DMS79 (cell line): ENCODE measurements at places on chromosomes 11 and 22.
A peak's percentile ranks its signal among the peaks of the same experiment; 100 is the strongest.

DNA sequence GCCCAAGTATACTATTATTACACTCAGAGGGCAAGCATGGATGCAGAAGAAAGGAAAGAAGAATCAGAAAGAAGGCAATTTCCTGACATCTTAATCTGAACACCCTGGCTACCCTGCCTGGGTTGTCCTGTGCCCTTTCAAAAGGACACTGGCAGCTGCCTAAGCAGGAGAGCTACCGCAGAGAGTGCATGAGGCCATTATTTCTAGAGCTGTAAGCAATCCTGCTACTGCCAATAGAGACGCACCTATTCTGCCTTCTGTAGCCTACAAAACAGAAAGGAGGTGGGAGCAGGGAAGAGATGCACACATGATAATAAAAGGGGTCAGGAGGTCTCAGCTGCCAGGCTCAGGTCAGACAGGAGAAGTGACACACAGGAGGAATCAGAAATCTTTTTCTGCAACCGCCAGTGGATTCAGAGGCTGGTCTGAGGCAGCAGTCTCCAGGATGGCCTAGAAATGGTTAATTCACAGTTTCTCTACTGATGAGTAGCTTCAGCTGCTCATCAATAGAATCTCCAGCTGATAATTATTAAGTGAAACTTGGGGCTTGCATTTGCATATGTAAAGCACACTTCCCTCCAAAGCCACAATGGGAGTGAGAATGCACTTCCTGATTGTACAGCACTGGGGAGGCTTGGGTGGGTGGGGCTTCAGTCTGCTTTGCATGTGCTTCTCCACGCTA is 253.9 kb downstream of the LARGE1 start:
- no peak for DNase-seq

- DNase-seq = no peak
Observed at GRCh38 chr22:38448945-38449745, 5.9 kb downstream of the KCNJ4 start.

GRCh38 chr11:134277183-134278001 is 1.2 kb downstream of the GLB1L3 start:
- DNase-seq = no peak

DNA sequence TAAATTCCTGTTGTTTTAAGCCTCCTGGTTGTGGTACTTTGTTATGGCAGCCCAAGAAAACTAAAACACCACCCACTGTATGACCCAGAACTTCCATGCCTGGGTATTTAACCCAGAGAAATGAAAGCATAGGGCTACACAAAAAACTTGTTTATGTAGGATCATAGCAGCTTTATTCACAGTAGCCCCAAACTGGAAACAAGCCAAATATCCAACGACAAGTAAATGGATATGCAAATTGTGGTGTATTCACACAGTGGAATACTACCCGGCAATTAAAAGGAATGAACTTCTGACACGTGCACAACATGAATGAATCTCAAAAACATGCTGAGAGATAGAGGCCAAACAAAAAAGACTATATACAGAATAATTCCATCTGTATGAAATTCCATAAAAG is 62.2 kb upstream of the NAV2 start:
- DNase-seq = no peak

GRCh38 chr22:49206281-49206680 is 621.4 kb downstream of the BRD1 start:
- DNase-seq = no peak

GRCh38 chr11:10122326-10123197 is 171.5 kb downstream of the SBF2 start:
- no peak for DNase-seq

GRCh38 chr11:20235164-20235563 is 74.9 kb upstream of the DBX1 start:
- DNase-seq = peak; percentile 42

DNA sequence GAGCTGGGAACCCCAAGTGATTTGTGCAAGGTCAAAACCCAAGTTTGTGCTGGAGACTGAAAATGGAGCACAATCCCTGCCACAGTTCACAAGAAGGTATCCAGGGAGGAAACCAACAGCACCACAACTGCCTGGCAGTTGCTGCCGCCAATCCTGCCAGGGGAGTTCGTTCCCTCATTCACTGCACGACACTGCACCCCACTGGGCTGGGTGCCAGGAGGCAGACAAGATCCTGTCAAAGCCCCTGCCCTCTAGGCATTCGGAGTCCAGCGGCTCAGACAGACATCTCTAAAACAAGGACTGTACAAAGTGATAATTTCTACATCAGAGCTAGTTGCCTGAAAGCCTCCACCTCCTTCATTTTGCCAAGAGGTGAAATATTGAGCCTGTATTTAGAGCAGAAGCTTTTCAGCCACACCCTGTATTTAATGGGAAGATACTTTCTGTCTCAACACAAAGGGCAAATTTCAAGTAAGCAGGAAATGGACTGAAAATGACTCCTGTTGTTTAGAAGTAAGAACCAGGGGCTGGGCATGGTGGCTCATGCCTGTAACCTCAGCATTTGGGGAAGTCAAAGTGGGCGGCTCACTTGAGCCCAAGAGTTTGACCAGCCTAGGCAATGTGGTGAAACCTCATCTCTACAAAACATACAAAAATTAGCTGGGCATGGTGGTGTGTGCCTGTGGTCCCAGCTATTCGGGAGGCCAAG is 277.4 kb upstream of the NARS2 start:
- no peak for DNase-seq

DNA sequence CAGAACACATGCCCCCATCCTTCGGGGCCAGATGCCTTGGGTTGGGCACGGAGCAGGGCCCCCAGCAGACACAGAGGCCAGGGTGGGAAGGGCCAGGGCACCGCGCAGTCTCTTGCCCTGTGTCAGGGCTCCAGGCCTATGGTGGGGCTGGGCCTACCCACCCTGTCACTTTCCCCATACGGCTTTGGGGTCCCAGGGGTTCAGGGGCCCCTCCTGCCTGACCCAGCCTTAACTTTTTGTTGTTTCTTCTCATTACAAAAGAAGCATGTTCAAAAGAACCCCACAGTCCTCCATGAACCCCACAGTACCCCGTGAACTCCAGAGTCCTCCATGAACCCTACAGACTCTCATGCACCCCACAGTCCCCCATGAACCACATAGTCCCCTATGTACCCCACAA is 33.0 kb upstream of the CCDC188 start:
- no peak for DNase-seq

GRCh38 chr11:28231475-28231874 is 123.3 kb downstream of the METTL15 start:
- no peak for DNase-seq

DNA sequence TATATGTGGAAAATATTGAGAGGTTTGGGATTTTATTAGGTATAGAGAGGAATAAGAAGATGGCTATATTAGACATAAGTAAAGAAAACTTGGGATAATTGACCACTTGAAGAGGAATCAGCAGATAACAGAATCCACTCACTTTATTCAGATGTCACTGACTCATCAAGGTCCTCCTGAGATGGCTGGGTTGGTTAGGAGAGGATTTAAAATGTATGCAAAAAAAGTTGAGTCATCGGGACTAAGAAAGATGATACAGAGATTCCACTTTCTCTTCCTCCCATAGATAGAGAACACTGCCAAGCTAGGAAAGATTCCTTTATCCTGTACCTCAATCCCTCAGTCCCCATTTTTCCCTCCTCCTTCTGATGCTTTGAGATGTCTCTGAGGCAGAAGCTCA is at the start of gene OR6A2:
TSS of gene OR6A2 (minus strand) at position 288 of the 400 bp plus-strand sequence. CDS start 3,981 bp downstream, outside the sequence.
- no peak for DNase-seq

DNA sequence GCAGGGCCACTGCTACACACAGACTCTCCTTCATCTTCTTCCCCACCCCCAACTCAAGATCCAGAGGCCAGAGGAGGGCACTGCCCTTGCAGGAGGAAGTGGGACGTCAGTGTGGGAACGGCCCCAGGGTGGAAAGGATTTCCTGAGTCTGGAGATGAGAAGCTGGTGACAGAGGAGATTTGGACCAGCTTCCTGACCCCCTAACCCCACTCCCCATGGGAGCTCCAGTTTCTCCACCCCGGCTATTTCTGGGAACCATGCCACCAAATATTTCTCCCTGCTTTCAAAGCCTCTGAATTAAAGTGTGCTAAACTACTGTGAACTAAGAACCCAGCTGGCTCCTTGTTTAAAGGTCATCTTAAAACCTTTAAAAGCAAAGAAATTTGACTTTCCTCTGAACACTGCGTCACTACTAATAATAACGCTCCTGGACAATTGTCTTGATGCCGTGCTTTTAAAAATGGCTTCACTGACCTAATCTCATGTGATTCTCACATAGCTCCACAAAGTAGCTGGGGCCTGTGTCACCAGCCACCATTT is 46.6 kb downstream of the CWC15 start:
- no peak for DNase-seq

GRCh38 chr11:65084598-65085375 is 765 bp downstream of the ZFPL1 start:
- no peak for DNase-seq
